ENCODE measurements at places on chromosomes 3 and 15.

DNA sequence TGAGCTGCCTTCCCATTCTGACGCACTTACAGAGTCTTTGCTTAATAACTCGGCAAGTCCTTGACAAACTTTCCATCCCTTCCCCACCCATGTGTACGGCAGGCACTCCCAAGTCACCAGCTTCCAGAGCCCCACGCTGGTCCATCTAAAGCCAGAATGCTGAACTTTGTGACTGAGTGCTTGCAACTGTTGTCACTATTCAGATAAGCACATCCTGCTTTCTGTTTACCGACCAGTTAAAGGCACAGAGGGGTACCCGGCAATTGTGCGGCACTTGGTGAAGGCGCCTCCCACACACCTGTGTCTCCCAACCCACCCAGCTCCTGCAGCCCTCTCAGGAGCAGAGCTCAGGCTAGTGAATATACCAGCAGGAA is 430.6 kb downstream of the FOXP1 start:
- DNase-seq = no peak

- DNase-seq = no peak
Observed at GRCh38 chr15:58839485-58839884, 68.4 kb downstream of the MINDY2 start.

GRCh38 chr3:124787476-124788195 is 57.4 kb downstream of the UMPS start:
- no peak for DNase-seq

DNA sequence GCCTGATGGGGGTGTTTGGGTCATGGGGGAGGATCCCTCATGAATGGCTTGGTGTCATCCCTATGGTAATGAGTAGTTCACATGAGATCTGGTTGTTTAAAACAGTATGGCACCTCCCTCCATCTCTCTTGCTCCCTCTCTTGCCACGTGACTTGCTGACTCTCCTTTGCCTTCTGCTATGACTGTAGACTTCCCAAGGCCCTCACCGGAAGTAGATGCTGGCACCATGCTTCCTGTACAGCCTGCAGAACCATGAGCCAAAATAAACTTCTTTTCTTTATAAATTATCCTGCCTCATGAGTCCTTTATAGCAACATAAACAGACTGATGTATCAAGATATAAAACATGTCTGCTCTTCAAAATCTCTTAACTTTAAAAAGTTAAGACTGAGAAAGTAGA is 96.1 kb downstream of the TFDP2 start:
- no peak for DNase-seq

- no peak for DNase-seq
Observed at GRCh38 chr3:59734061-59734460, 684.2 kb upstream of the CFAP20DC start.

- no peak for DNase-seq
Observed at GRCh38 chr3:18097989-18098388, 327.1 kb downstream of the SATB1 start.

DNA sequence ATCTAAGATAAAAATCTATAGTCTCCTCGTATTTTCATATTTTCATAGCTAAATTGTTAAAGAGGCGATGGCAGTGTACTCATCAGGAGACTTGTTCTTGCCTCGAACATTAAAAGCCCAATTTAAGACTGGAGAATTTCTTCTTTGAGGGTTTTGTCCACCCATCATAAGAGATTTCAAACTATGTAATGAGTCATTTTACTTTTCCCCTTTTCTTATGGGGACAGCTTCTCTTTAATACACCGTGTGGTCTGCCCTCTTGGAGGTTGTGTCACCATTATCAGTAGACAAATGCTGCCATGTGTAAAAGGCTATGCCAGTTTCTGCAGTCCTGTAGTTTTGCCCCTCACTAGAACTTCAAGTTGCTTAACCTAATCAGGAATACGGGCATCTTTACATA is 16.9 kb downstream of the TGFBR2 start:
- no peak for DNase-seq

DNA sequence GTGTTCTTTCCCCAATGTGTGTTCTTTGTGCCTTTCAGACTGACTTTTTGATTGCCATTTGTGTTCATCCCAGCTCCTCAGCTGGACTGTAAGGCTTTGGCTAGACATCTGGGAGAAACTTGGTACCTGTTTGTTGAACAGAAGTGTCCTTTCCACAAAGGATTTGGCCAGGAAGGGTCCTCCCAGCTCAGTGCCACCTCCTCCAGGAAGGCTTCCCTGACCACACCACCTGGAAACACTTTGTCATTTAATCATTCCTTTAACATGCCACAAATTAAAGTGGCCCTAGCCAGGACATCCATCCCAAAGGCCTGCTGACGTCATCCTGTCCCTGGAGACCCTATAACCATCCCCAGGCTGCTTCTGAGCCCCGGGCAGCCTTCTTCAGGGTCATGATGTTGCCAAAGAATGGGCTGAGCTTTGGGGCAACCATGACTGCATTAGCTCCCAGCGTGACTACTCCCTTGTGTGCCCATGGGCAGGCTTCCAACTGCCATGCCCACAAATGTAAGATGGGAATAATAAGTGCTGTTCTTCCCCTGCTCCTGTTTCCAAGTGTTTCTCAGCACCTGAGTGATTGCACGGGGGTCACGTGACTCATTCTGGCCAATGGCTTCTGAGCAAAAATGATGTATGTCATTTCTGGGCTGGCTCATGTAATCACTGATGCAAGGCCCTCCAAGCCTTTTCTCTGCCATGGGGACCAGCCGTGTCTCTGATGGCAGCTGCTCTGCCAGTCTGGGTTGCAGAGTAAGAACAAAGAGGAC is 112.5 kb upstream of the SMAD3 start:
- DNase-seq = no peak

GRCh38 chr3:69031635-69032034 is 18.2 kb upstream of the EOGT start:
- no peak for DNase-seq

- DNase-seq = no peak
Observed at GRCh38 chr15:68725736-68726135, 95.0 kb downstream of the ANP32A start.

DNA sequence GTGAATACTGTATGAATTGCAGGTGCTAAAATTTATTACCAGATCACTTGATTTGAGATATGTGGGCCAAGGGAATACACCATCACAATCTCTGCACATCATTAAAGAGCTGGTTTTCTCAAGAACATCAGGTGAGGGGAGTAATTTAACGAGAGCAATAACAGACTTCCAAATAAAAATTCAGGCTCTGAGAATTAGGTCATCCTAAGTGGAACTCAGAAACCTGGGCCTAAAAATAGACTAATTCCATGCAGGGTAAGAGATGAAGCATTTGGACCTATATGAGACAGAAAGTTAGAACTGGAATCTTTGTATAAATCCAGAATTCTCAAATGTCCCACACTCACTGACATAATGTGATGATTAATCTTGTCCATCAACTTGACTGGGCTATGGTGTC is 331.1 kb downstream of the ZNF621 start:
- no peak for DNase-seq

DNA sequence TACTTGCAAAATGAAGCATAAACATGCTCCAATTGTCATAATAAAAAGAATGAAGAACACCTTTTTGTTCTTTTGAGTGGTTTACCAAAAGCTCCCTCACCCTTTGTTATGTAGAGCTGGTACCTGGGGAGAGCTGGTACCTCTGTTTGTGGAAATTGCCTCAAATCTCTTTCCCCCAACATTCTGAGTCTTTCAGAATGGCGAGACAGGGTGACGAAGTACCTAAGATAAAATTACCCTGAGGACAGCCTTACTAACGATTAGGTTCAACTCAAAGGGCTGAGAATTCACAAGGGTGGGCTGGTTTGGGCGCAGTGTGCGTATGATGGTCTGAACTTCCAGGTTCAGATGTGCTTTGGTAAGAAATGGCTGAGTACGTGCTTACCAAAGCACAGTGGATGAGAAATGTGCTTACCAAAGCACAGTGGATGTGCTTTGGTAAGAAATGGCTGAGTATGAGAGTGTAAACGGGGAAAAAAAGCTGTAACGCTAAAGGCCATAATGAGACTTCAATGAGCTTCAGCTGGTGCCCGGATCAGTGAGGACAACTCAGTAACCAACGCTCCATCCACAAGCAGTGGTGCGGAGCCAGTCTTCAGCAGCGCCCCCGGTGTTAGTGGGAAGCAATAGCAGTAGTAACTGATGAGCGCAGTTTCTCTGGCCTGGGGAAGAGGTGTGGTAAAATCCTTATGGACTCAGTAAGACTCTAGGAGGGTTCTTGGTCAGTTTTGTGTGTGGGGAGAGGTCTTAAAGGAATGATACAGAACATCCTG is 72.3 kb upstream of the LRIG1 start:
- DNase-seq = no peak

DNA sequence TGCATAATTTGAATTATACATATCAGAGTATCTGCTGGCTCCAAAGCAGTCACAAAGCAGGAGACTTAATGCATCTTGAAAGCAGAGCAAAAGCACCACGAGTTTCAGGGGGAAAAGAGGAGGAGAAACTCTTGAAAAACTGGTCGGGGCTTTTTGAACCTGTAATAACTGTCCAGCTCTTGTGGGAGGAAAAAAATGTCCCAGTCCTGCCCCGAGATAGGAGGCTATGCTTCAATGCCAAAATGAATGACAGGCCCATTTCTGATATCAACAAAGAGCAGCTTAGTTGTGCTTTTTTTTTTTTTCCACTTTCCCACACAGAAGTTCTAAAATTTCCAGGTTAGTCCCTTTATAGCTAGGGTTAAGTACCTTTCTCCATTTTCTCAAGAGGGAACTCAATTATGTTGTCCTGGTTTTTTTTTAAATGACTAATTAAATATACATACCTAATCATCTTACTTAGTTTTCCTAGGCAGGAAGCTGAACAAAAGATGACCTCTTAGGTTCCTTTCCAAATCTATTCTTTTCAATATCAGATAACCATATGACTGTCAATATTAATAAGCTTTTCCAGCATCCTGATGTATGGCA is 120.2 kb downstream of the TFDP2 start:
- no peak for DNase-seq

GRCh38 chr15:37877851-37878741 is 56.3 kb upstream of the TMCO5A start:
- no peak for DNase-seq

- no peak for DNase-seq
Observed at GRCh38 chr3:8464668-8465067, 37.0 kb upstream of the LMCD1 start.

- no peak for DNase-seq
Observed at GRCh38 chr15:58361273-58361759, 70.5 kb upstream of the LIPC start.

DNA sequence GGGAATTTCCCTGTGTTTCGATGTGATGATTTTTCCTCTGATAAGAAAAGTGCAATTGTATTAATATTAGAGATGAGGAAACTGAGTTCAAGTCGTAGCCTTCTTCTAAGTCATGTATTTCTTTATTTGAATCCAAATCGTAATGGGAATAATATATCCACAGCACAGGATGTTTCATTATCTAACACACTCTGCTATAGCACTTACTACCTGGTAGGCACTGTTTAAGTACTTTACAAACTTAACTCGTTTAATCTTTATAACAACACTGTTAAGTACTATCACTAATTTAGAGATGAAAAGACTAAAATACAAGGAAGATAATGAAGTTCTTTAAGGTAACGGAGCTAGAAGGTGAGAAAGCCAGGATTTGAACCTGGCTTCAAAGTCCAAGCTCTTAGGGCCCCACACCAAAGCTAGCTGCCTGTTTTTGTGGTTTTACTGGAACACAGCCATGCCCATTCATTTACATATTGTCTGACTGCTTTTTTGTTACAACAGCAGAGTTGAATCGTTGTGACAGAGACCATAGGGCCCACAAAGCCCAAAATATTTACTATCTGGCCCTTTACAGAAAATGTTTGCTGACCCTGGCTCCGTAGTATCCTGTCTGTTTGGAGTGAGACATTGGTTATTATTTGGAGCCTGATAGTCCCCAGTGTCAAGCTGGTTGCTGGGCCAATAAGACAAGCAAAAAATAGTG is 9.6 kb upstream of the ATP13A3 start:
- no peak for DNase-seq

- no peak for DNase-seq
Observed at GRCh38 chr15:50024281-50024680, 94.8 kb downstream of the ATP8B4 start.

- no peak for DNase-seq
Observed at GRCh38 chr3:123002749-123003497, 24.6 kb downstream of the SEMA5B start.

GRCh38 chr3:129383292-129383860 is 45.1 kb downstream of the EFCAB12 start:
- peak; percentile 33 for DNase-seq

DNA sequence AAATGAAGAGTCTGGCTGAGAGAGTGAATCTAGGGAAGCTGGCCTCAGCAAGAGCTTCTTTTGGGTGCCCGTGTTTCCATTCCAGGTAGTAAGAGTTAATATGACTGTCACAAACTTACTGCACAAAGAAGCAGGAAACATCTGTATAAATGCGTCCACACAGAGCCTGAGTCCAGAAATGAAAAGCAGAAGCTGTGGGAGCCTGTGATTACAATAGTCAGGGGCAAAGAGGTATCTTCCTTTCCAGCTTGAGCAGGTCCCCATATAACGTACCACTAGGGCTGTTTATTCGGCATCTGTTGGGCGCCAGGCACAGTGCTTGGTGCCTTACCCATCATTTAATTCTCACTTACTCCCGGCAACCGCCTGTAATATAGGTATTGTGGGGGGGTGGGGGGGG is 40.5 kb upstream of the B3GNT5 start:
- no peak for DNase-seq

- DNase-seq = no peak
Observed at GRCh38 chr15:38740206-38740605, 175.6 kb upstream of the RASGRP1 start.

DNA sequence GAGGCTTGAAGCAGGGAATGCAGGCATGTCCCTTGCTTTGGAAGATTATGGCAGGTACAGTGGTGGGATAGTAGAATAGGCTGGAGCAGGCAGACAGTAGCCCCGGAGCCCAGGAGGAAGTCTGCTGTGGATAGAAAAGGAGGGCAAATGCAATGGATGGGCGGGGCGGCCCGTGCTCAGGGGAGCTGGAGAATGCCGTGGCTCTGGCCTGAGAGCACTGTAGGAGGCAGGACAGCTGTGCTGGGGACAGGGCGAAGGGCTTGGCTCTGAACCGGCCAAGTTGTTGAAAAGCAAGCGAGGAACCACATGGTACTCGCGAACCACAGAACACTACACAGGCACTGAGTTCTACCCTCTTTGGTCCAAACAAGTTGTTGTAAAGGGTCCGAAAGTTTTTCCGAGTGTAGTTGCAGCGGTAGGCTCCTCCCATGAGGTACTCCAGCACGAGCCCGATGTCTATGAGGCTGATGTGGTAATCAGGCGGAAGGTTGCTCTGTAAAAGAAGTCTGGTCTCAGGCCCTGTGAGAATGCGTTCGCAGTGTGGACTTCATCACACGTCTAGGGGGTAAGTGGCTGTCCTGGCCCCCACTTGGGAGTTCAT is 54.7 kb downstream of the TRPM1 start:
- no peak for DNase-seq

DNA sequence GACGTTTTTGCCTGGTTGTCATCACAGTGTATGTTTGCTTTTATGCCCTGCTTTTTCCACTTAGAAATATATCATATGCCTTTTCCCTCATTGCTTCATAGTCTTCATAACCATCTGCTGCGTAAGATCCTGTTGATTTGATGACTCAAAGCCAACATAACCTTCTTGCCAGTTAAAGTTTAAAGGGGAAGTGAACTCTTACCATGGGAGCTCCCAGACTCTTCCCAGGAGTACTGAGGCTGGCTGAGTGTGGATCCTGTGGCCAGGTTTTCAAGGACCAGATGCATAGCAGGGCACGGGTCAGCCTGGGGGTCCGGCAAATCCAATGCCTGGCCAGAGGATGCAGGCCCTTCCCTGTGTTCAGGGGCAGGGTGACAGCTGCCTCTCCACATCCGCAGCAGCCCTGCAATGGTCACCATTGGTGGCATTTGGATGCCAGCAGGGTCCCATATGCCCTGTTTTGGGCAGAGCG is 42.0 kb upstream of the SACM1L start:
- DNase-seq = no peak

Data from CD4-positive, alpha-beta T cell treated with Interleukin-15 for 4 hours (primary cell).